ENCODE measurements at places on chromosomes 11 and 22.

DNA sequence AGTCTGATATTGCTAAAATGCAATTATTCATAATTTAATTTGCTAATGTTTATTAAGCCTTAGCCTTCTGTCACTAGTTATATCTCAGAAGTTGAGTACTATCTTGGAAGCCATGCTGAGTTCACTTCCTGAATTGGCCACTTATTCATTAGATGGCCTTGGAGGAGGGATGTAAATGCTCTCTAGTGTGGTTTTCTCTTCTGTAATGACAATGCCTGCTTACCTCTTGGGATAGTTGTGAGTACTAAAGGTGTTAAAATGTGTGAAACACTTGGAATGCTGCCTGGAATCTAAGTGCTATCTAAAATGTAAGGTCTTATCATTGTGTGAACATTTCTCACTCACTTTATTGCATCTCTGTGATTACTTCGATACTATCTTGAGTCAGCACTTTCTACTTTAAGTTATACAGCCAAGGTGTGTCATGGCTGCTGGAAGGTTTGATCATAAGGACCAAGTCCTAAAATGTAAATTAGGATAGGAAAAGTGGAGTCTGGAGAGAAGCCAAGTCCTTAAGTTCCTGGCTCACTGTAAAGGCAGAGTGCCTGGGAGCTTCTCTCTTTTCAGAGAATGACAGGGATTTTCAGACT, 12.4 kb downstream of the GLYATL2 start:
- peak; percentile 67 for DNase-seq

DNA sequence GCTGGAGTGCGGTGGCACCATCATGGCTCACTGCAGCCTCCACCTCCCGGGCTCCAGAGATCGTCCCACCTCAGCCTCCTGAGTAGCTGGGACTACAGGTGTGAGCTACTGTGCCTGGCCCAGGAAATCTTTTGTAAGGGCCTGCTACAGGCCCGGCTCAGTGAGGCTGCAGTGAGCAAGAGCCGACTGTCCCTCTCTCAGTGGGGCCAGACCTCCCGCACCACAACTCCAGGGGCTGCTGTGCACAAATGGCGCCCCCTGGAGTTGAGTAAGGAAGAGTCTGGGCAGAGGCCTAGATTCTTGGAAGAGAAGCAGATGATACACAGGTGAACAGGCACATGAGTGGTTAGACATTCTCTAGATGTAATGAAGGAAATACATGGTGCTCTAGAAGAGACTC, 7.0 kb downstream of the SERHL2 start:
- DNase-seq = peak; percentile 9

DNA sequence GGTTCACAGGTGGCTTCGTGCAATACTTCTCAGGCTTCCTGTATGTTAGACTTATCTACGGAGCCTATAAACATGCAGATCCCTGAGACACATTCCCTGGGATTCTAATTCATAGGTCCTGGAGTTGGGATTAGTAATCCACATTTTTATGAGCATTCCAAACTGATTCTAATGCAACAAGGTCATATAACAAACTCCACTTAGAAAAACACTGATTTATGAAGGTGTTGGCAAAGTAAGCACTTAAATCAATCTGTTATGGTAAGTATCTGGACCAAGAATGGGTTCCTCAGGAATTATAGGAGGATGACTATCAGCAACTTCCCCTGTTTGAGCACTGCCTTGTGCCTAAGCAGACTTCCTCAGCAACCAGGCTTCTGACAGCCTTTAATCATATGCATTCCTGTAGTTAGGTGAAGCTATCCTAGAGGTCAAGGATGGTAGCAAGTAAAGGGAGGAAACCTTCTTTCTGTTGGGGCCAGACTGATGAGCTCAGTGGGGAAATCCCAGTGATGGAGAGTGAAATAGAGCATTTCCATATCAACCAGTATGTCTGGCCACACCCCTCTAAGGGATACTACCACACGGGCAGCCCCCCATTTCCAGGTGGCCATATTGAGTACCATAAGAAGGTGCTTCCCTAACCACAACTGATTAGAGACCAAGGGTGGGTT, 89.6 kb downstream of the RASSF10 start:
- no peak for DNase-seq

- no peak for DNase-seq
These were observed 293.2 kb downstream of the SWAP70 start for GRCh38 chr11:9957072-9957471.

DNA sequence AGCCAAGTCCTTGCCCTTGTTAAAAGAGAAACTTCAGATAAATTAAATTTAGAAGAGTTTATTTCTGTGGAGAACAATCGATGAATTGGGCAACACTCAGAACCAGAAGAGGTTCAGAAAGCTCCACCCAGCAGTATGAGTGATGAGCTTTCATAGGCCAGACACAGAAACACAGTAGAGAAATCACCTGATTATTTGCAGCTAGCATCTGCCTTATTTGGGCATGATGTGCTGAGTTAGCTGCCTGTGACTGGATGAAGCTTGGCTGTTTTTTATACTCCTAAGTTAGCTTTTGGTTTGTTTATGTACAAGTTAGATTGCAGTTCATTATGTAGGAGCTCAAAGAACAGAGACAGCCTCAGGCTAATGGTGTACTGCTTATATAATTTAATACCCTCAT, 269.5 kb upstream of the SESN3 start:
- no peak for DNase-seq

DNA sequence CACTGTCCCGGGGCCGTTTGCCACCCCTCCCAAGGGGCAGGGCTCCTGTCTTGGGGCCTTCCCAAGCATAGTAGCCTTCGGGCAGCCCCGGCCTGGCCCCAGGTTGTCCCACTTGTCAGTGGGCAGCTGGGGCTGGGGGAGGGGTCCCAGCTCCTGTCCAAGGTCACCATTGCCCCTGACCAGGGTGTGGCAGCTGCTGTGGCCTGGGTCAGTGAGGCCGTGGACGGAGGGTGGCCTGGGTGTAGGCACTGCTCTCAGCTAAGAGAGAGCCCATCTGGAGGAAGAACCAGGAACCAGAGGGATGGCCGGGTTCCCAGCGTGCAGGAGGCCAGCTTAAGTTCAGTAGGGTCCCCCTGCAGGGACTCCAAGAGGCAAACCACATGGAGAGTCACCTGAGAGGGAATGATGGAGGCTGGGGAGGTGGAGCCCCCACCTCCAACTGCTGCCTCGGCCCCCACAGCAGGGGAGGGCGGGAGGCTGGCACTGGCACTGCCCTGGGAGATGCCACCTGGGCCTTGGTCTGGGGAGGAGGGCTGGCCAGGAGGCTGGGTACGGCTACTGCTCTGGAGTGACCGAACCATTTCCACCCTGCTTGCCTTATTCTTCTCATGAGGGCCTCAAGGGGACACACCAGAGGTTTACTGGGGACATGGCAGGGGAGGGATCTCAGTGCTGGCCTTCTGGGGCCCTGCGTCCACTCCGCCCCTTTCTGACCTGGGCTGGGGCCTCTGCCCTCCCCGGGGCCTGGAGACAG, 6.8 kb upstream of the CCDC188 start:
- no peak for DNase-seq

DNA sequence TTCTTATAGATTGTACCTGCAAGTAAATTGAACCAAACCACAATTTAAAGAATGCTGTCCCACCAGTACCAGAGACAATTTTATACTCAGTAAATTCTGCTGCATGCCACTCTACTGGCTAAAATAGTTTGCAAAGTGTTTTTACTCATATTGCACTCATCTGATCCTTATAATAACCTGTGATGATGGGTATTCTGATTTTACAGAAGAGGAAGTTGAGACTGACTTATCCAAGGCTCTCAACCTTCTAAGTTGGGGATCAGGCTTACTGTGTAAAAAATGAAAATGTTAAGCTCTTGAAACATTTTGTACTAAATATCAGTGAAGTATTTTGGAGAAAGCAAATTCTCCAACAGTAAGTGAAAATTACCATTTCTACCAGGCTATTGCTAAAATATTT, 37.9 kb downstream of the RNF169 start:
- no peak for DNase-seq

- peak; percentile 71 for DNase-seq
These were observed 147.6 kb downstream of the ME3 start for GRCh38 chr11:86524620-86525352.

DNA sequence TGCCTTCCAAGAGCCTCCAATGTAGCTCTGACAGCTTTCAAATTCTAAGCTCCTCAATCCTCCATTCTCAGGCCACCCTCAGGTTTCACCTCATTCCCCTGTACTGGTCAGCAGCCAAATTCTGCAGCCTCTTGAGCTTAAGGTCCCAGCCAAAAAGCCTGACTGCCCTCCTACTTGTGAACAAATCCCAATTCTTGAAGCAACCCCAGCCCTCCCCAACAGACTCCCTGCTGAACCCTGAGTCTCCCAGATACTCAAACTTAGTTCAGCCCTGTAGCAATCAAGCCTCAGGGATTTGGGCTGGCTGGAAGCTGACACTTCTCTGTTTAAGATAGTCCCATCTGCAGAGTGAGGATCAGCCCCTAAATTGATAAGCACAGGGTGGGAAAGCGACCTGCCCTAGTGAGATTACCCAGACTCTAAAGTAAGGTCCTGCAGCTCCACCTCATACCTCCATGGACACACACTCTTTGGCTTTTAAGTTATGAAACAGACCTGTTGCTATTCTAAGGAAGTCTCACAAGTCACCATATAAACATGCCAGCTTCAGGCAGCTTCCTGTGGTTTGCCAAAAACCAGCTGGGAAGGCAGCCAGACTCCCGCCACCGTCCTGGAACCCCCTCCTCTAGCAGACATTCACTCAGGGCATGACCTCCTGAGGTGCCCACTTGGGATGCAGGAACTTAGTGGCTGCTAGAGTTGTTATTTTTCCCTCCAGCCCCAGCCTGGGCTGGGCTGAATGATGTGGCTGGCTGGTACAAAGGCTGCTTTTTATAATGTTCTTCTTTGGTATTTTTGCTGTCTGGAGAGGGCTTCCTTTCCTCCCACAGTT, 82.5 kb upstream of the PICALM start:
- DNase-seq = peak; percentile 39

DNA sequence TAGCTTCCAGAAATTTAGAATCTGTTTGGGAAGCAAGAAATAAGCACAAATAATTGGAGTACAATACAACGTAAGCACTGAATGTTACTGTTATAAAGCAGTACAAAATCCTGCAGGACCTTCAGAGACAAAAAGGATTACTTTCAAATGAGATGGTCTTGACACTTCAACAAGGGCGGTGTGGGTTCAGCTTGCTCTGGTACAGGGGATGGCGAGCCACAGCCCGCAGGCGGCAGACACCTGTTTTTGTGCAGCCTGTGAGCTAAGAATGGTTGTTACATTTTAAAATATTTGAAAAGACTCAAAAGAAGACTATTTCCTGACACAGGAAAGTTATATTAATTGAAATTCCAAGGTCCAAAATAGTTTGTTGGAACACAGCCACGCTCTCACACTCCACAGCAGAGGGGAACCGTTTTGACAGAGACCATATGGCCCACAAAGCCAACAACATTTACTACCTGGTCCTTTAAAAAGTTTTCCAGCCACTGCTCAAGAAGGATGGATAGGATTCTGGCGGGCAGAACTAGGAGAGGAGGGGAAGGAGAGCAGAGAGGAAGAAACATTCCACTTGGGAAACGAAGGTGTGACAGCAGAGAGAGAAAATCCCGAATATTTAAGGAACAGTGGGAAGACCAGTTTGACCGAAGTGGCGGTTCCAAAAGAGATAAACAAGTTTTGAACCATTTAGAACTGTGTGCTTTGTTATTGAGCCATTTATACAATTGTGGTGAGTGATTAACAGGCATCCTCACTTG, 6.3 kb downstream of the PRDM10 start:
- DNase-seq = no peak

DNA sequence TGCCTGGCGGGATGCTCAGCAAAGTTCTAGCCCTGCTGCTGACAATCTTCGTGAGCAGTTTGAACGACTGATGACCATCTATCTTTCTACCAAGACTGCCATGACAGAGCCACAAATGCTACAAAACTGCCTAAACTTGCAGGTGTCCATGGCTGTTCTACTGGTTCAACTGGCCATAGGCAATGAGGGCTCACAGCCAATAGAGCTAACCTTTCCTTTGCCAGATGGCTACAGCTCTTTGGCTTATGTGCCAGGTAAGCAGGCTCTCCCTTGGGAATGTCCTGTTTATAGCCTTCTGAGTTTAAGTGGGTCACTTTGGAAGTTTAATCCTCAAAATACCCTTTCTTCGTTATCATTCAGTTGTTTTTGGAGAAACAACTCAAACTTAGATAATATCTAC, 20.1 kb downstream of the UBE4A start:
- DNase-seq = no peak

DNA sequence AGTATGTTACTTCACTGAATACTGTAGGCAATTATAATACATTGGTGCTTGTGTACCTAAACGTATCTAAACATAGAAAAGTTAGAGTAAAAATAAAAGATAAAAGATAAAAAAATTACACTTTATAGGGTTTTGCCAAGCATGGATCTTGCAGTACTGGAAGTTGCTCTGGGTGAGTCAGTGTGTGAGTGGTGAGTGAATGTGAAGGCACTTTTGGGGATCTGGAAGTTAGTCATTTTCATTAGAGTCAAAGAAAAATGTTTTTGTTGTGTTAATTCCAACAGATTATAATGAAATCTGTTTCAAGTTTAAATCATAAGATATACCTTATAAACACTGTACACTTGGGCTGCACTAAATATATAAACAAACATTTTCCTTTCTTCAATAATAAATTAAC, 3.3 kb downstream of the SLC22A25 start:
- DNase-seq = no peak

DNA sequence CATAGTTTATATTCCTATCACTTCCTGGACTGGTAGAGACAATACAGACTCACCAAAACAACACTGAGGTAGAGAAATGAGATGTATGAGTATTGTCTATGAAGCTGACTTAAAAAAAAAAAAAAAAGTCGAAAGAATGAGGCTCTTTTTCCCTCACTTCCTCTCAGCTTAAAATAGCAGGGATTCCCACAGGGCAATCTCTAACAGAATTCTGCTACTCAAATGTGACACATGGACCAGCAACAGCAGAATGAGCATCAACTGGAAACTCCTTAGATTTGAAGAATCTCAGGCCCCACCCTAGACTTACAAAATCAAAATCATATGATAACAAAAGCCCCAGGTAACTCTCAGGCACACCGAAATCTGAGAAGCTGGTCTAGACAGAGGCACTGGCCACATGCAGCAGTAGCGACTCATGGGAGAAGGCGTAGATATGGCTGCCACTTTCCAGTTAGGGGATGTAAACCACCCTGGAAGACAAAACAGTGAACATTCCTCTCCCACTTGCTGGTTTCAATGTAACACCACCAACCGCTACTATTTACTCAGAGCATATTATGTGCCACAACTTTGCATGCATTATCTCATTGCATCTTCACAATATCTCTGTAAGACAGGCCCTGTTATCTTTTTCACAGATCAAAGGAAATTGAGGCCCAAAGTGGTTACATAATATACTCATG, 128.0 kb downstream of the RBFOX2 start:
- DNase-seq = peak; percentile 74

GRCh38 chr11:117908109-117908895, 20.9 kb downstream of the TMPRSS13 start:
- no peak for DNase-seq
